AG10803 (cell line): ENCODE measurements at places on chromosomes 13 and 19.
A peak's percentile ranks its signal among the peaks of the same experiment; 100 is the strongest.

GRCh38 chr13:41833831-41834230, 127.1 kb downstream of the VWA8 start:
- no peak for DNase-seq

DNA sequence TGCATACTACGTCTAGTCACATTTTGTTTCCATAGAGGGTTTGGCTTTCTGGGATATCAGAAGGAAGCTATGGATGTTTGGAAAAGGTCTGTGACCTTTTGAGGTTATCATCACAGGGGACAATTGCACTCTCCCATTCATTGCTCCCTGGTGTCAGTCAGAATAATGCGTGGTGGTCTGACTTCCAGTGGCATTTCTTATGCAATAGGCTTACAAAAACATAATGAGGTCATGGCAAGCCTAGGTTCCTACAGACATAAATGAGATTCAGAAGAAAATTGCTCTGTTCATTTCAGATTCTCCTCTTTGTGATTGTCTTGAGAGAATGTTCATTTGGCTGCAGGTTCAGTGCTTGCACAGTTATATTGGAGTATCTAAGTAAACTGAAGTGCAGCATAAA, 54.6 kb downstream of the ARHGAP35 start:
- no peak for DNase-seq

GRCh38 chr19:15122331-15123030, 15.3 kb downstream of the SYDE1 start:
- no peak for DNase-seq

DNA sequence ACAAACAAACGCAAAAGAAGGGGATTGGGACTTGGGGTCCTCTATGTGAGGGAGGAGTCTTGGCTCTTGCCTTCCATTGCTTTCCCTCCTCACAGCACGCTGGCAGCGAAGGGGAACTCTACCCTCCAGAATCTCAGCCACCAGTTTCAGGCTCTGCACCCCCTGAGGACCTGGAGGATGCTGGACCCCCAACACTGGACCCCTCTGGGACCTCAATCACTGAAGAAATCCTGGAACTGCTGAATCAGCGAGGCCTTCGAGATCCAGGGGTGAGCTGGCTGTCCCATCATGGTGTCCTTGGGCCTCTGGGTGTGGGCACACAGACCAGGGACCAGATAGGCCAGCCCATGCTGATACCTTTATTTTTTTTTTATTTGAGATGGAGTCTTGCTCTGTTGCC, 9.6 kb downstream of the PLEKHG2 start:
- no peak for DNase-seq

DNA sequence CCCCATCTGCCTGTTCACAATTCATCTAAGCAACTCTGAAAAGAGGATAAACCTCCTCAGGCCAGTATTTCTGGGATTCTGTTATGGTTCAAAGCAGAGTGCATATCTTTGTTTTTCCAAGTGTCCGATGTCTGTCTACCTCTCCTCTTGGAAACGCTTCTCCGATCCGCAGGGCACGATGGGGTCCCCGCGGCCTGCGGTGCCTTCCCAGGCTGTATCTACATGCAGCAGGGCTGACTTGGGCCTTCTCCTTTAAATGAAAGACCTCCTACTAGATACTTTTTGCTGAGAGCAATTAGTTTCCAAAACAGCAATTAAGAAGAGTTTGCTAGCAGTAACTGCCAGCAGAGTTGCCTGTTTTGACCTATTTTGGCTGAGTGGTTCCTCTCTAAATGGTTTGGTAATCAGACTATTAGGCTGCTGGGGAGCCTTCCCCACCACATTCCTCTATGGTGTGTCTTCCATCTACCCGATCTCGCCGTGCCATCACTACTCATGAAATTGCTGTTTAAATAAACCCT, 23.5 kb downstream of the COL4A2 start:
- DNase-seq, result peak; percentile 81

DNA sequence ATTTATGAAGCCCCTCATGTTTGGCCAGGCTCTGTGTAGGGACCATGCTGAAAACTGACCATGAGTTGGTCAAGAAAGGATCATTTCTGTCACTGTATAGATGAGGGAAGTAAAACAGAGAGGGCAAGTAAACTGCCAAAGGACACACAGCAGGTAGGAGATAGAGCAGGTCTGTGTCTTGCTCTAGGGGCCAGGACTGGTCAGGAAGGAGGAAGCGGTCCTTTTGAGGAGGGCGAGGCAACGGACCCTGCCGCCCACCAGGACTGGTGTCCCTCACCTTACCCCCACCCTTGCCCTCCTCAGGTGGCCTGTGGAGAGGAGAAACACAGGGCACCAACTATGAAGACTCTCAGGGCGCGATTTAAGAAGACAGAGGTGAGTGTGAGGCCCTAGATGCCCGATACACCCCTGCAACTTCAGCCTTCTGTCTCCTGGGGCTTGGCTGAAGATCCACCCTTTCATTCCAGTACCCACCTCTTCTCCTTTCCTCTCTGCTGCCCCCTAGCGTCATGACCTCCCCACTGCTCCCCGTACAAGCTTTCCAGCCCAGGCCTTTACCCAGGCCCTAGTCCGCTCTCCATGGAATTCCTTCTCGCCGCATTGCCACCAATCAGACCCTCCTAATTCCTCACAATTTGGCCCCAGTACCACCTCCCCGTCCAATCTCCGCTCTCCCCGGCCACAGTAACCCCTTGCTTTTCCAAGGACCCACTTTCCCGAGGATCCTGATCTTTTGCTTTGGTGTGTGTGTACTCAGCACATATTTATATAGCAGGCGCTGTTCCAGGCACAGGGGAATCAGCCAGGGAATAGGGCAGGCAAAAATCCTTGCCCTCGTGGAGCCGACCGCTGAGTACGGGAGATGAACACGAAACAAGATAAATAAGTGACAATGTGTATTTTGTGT, 3.9 kb downstream of the ANKRD24 start:
- peak; percentile 56 for DNase-seq
